ENCODE measurements at places on chromosomes 7 and 10.

- DNase-seq, result no peak
These were observed 325.4 kb upstream of the SEMA3C start for GRCh38 chr7:81244224-81244623.

- peak; percentile 40 for DNase-seq
These were observed 187.1 kb downstream of the KIF20B start for GRCh38 chr10:89888321-89889070.

DNA sequence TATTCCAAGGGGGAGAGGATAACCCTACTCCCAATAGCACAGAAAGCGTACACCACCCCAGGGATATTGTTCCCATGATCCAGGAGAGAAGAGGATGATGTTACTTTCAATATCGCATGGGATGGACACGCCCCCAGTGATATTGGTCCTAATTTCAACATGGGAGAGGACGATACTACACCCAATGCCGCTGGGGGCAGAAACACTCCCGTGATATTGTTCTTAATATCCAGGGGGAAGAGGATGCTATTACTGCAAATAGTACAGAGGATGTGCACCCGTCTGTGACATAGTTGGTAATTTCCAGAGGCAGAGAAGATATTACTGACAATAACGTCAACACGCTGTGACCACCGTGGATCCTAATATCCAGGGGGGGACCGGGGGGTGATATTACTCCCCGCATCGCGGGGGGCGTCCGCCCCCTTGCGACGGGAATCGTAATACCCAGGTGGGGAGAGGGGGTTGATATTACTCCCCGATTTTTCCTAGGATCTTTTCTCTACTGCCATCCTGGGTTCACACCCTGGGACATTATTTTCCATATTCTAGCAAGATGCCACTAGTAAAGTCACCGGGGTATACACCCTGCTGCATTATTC lies 16.6 kb downstream of the MEIG1 start:
- no peak for DNase-seq

GRCh38 chr7:158094671-158095226 lies 492.9 kb downstream of the PTPRN2 start:
- DNase-seq, result no peak

- DNase-seq, result no peak
These were observed 128.8 kb upstream of the GPR26 start for GRCh38 chr10:123537188-123537961.

DNA sequence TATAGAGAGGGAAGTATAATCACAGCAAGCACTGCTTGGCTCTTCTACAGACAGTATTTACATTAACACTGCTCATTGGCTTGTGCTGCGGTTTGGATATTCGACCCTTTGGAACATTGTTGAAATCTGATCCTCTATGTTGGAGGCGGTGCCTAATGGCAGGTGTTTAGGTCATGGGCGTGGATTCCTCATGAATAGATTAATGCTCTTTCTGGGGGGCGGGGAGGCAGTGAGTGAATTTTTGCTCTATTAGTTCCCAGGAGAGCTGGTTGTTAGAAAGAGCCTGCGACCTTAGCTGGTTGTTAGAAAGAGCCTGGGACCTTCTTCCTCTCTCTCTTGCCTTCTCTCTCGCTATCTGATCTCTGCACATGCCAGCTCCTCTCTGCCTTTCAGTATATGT lies 77.3 kb upstream of the SVIL start:
- DNase-seq, result no peak

GRCh38 chr10:121698336-121698735 lies 100.1 kb upstream of the FGFR2 start:
- DNase-seq, result no peak

DNA sequence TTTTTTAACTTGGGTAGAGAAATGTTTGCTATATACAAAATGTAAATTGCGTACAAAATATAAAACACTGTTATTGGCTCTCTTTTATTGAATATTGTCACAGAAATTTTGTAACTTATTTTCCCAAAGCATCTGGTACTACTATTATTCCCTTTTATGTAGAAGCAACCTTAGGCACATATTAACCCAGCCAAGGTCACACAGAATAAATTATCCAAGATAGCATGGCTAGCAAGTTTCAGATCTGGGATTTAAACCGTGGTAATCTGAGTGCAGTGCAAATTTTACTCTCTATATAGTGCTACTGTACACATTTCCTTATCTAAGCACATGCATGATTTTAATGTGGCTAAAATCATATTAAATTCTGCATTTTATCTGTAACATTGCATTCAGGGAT lies 1190.5 kb upstream of the LRRTM3 start:
- no peak for DNase-seq

DNA sequence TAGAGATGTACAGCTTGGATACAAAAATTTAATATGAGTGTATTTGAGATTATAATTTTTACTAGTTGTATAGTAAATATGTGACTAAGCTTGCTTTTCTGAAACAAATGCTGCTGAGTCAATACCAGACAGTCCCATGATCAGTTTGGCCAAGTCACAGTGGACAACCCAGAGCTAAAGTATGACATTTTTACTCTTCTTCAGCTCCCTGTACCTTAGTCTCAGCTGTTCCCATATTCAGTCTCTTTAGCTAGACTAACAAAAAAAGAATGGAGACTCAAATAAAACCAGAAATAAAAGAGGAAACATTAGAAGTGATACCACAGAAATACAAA lies 189.3 kb downstream of the CTNNA3 start:
- no peak for DNase-seq

GRCh38 chr10:132178672-132179545 lies 7.8 kb upstream of the DPYSL4 start:
- DNase-seq, result no peak

- DNase-seq, result no peak
These were observed 457.6 kb downstream of the PTPRN2 start for GRCh38 chr7:158130023-158130409.

GRCh38 chr7:73526896-73527821 lies 5.1 kb upstream of the BAZ1B start:
- no peak for DNase-seq
